ENCODE measurements at places on chromosomes 1 and 21.
A peak's percentile ranks its signal among the peaks of the same experiment; 100 is the strongest.

- no peak for DNase-seq
Observed at GRCh38 chr21:39016740-39017315, 166.4 kb downstream of the PSMG1 start.

GRCh38 chr1:95122151-95122697 is 5.1 kb downstream of the TLCD4 start:
- DNase-seq: no peak

GRCh38 chr1:95195046-95195445 is 39.0 kb upstream of the RWDD3 start:
- no peak for DNase-seq

DNA sequence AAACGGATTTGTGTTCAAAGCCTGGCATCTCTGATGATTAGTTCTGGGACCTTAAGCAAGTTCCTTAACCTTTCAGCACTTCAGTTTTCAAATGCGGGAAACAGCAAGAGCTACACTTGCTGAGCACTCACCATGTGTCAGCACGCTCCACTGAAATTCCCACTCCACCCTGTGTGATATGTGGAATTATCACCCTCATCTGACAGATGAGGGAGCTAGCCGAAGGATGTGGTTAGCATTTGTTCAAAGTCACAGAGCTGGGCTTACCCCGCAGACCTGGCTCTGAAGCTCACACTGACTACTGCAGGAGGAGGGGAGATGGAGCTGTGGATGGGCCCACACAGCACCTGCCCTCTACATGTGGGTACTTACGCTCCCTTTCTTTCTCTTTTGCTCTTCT is 29.1 kb downstream of the IL12RB2 start:
- DNase-seq: no peak

DNA sequence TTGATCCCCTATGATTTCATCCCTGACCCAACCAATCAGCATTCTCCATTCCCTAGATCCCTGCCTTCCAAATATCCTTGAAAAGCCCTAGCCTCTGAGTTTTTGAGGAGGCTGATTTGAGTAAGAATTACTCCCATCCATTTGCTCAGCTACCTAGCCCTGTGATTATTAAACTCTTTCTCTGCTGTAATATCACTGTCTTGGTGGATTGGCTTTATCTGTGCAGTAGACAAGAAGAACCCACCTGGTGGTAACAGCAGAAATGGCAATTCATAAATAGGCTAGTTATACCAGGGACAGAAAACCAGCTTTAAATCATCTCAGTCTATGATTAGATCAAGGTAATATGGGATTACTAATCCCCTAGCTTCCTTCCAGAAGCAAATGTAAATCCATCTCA is 13.0 kb downstream of the IL20 start:
- DNase-seq: no peak

DNA sequence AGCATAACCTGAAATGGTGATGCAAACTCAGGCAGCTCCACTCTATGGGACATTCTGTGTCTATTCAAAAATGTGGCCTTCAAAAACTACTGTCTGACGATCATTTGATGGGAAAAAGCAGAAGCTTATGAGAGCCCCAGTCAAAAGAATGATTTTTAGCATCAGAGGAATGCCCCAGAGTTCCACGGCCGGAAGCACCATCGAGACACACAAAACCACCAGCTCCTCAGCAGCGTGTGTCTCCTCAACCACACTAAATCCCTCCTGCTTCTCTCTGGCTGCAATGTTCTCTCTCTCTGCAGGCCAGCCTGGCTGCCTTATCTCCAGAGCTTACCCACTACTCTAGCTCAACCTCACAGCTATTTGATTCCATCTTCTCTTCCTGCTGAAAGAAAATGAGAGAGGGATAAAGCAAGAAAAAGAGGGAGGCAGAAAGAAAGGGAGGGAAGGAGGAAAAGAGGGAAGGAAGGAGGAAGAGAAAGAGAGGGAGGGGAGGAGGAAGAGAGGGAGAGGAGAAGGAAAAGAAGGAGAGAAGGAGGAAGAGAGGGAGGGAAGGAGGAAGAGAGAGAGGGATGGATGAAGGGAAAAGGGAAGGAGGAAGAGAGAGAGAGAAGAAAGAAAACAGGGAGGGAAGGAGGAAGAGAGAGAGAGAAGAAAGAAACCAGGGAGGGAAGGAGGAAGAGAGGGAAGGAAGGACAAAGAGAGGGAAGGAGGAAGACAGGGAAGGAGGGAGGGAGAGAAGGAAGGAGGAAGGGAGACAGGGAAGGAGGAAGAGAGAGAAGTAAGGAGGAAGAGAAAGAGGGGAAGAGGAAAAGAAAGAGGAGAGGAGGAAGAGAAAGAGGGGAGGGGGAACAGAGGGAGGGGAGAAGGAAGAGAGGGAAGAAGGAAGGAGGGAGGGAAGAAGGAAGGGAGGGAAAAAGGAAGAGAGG is 33.5 kb upstream of the LAPTM5 start:
- no peak for DNase-seq

GRCh38 chr1:231786126-231786525 is 159.5 kb downstream of the DISC1 start:
- no peak for DNase-seq

DNA sequence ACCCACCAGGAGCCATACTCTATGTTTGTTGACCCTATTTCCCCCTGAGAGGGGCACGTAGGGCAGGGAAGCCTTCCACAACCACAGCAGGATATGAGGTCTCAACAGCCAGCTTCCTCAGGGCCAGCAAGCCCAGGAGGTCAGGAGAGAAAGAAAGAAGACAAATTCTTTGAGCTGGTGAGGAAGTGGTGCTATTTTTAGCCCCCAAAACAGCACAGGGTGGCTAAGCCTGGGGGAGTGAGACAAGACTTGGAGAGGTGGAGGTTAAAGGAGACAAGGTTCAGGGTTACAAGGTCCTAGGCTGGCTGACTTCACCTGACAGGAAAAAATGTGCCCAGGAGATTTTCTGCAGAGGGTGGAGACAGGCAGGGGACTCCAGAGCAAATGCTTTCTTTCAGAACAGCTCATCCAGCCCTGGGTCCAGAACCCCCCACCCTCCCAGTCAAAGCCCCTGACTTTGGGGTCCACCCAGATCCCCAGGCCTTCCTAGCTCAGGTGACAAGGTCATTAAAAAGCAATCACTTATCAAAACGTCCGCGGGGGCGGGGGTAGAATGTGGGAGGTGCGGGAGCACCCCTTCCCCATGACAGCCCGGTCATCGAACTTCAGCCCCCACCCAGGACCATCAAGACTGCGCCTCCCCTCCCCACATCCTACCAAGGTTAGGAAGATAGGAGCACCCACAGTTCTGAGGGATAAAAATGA is 1.3 kb downstream of the SV2A start:
- no peak for DNase-seq

DNA sequence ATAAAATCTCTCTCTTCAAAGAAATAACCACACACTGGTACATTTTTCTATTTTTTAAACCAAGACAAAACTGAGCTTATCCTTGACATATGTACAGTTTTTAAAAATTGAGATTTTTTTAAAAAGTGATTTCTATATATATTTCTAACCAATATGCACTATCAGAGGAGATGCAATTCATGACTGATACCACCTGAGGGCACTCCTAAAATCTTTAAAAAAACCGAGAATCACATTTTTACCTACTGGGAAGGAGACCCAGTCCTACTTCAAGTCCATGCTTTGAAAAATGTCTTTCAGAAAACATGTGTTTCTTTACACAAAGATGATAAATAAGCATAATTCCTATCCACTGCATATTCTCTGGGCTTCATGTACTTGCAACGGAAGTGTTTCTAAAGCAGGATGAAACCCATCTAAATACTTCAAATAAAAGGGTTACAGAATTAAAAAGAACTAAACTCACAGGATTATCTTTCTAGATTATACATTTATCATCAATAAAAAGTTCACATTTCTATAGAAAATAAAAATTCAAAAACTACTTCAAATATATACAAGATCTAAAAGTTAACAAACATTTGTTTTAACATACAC is 98.6 kb downstream of the ENAH start:
- no peak for DNase-seq

- no peak for DNase-seq
Observed at GRCh38 chr1:26027716-26028489, 6.3 kb downstream of the EXTL1 start.

DNA sequence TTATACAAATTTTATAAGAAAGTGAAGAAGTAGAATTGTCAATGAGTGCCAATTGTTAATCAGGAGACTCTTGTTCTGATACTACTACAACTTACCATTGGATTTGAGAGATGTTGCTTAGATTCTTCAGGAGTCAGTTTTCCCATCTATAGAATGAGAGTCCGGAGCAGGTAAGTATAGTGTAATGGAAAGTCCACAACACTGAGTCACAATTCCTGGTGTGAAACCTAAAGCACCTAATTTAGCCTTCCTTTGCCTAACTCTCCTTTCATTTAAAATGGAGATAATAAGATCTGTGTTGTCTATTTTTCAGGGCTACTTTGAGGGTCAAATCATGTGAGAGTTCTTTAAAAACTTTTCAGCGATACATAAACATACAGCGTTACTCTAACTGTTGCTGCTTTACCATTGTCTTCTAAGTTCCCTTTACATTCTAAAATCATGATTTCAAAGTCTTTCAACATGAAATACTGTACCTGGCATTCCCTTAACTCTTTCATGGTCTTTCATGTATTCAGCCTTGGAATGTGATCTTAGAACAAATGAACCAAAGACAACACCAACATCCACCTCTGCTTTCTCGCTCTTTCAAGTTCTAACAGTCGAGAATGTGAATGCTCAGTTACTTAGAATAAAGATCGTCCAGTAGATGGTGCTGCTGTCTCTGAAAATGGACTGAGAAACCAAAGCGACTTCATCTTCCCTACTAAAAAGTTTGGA is 90.9 kb downstream of the SLC30A10 start:
- DNase-seq: peak; percentile 6

- no peak for DNase-seq
Observed at GRCh38 chr1:246795906-246796694, 71.9 kb downstream of the SCCPDH start.

DNA sequence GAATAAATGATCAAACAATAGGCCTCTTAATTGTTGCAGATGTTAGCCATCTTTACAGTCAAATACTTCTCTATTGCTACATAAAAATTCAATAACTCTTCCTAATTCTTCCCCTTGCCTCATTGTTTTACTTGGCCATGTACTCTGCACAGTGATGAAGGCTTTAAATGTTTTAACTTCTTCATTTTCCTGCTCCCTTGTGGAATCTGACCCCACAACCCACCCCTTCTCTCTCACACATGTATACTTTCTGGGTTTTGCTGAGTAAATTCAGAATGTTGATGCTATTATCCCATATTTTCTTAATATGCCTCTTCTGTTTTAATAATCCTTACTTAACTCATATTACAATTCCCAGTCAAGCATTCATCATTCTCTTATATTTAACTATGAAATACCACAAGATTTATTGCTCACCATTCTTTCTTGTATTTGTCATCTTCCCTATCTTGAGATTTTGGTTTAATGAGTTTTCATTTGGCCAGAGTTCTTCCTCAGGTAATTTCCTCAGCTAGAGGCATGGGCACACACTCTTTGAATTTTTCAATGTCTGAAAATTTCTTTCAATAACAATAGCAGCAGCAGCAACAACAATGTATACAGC is 327.8 kb upstream of the USP24 start:
- no peak for DNase-seq

DNA sequence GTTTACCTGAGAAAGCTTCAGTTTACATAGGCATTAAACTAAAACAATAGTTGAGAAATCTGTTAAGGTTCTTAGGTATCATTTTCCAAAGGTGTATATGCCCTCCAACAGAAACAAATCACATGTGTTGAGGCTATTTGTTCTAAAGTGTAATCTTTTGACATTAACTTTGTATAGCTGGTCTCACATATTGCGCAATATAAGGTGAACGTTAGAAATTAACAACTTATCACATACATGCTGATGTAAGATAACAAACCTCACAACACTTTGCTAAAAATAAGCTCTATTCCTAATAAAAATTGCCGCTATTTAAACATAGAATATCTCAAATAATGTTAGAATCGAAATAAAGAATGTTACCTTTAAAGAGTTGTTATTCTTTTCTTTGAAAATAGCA is 340.6 kb downstream of the SRGAP2C start:
- DNase-seq: no peak

DNA sequence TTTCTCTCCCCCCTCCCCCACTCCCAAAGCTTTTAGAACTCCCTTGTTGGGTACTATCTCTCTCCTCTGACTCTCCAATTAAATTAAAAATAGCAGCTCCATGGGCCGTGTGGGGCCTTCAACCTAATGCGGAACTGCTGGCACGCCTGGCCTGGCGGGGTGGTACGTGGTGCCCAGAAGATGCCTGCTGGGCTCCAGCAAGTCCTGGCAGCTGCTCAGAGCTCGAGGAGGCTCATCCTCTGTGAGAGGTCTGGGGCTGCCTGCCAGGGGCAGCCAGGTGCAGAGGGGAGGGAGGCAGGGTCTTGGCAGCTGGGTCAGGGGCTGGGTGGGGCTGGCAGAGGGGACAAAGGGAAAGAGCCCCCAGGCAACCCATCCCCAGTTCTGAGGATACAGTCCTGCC is 74.4 kb downstream of the ACTL8 start:
- DNase-seq: no peak

GRCh38 chr1:90175490-90176167 is 180.7 kb downstream of the ZNF326 start:
- DNase-seq: no peak
